Stimulated activated CD4-positive, alpha-beta T cell treated with anti-CD3 and anti-CD28 coated beads, Interleukin-12 subunit alpha, Interleukin-12 subunit beta, amount 100 ng/mL, for 24 hours (primary cell): ENCODE measurements at places on chromosomes 1 and 21.

GRCh38 chr1:106910798-106911197 lies 145.7 kb upstream of the PRMT6 start:
- no peak for DNase-seq

GRCh38 chr1:205709640-205710039 lies 29.3 kb upstream of the SLC45A3 start:
- no peak for DNase-seq

GRCh38 chr1:29801561-29801973 lies 565.2 kb downstream of the PTPRU start:
- no peak for DNase-seq

DNA sequence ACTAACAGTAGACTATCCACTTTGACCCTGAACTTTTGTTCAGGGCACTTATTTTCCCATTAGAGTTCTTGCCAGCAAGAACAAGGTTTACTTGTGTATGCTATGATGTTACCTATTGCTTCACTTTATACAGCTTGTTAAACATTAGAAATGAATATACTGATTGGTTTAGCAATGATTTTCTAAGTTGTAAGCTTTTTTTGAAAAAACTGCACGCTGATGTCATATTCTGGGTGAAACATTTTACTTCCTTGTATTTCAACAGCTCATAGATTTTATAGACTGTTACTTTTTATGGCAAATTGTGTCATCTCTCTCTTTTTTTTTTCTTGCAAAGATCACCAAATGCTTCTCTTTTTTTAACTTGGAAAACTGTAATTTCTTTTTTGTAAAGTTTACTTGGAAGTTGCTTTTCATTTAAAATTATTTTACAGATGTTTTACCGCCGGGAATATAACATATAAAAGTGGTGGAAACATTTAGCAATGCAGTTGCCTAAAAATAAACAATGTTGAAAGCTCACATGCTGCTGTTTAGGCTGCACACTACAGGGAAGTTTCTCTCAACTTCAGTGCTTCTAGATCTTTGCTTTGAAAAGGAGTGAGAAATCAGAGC lies 215.3 kb upstream of the NFIA start:
- DNase-seq: no peak

DNA sequence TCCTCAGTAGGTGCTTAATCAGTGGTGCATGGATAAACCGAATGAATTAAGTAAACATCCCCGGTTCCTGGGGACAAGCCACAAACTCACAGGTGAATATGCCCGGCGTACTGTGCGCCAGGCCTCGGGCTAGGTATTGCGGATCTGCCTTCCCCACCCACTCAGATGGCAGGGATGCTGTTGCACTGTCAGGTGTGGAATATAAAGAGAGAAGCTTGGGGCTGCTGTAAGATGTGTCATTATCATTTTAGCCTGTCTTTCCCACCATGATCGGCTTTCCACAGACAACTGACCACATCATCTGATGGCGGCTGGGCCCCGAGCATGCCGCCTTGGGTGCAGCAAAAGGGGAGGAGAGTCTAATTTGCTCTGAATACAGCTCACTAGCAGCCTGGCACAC lies 45.4 kb upstream of the LRP8 start:
- no peak for DNase-seq

DNA sequence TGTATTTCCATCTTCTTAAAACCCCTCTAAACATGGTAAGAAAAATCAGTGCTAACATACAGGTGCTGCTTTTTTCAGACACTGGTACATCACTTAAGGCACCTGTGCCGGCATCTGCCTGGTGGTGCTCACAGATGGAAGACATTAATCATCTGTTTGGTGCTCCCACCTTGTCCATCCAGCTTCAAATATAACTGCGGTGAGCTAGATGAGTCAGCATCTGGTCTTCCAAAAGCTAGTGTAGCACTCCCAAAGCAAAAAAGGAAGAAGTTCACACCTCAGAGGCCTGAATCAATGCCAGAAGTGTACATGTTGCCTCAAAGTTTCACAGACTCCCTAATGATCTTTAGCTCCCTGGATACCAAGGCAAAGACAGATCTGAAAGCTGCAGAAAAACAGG lies 44.4 kb downstream of the TM2D1 start:
- DNase-seq: no peak
